Activated CD8-positive, alpha-beta T cell treated with anti-CD3 and anti-CD28 coated beads for 36 hours (primary cell): ENCODE measurements at places on chromosomes 5 and 9. TPM values are rescaled to one million over a fixed set of nuclear protein-coding genes. Genes with fewer than 3 reads are reported as not detected.

Gene SPINK1
- not detected for total RNA-seq

Gene OR1J2
- total RNA-seq = not detected

Gene GABRG2
- total RNA-seq = not detected

Gene QRFP
- total RNA-seq = not detected

Gene MCCC2
- total RNA-seq = 60.4 TPM

Gene GM2A
- total RNA-seq = 13.3 TPM

Gene PLPP6
- total RNA-seq = 3.2 TPM

Gene ZNF300
- total RNA-seq = 1.2 TPM

Gene GNA14
- total RNA-seq = not detected
